ENCODE measurements at places on chromosomes 12 and 14.

GRCh38 chr12:87671757-87672156, 357.4 kb downstream of the C12orf50 start:
- DNase-seq, result no peak

GRCh38 chr12:110913119-110914056, 7.0 kb downstream of the MYL2 start:
- no peak for DNase-seq

DNA sequence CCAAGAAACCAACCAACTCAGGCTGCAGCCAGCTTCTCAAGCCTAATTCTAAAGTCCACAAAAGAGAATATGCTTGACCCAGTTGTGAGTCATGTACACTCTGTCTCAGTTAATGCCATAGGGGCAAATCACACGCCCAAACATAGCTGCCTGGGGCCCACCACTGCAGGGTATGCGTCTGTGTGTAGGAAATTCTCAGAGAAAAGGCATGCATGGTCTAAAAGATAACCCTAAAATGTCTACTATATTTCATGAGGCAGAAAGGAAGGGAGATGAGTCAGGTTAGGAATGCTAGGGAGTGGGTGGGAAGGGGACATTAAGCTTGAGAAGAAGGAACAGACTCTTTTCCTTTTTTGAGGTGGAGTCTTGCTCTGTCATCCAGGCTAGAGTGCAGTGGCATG, 22.3 kb upstream of the SPTLC2 start:
- no peak for DNase-seq

- no peak for DNase-seq
These were observed 52.1 kb downstream of the GALNT4 start for GRCh38 chr12:89472508-89472907.

DNA sequence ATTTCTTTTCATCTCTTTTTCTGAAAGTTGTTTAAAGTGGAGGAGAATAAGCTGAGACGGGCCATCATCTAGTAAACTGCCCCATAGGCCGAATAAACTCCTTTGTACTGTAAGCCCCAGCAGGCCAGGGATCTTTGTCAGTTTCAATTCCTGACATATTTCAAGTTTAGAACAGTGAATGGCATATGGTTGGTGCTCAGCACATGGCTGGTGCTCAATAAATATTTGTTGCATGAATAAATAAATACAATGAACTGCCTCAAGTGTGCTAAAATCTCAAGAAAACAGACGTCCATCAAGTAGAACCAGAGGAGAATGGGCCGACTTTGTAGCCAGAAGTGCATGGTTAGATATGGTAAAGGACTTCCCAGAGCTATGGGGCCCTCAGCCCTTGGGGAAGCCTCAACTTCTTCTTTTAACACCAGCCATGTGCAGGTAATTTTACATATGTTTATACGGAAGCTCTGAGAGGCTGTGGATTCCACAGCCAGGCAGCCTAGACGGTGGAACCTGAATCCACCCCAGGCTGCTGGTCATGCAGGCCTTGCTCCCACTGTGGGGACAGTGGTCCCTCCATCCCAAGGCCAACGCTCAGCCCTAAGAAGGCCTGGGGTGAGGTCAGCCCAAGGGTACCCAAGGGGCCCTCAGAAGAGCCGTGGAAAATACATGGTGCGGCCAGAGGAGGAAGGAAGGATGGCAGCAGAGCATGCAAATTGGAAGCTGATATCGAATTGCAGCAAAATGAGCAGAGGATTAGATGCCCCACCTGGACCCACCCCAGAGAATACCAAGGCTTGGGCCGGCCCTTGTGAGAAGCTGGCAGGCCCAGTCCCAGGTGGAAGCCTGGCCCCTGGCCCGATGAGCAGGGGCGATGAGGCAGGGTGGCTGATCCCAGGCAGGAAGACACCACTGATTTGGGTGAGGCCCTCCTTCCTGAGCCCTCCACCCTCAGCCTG, 8.7 kb upstream of the AQP2 start:
- DNase-seq, result no peak

All from activated effector memory CD4-positive, alpha-beta T cell treated with Interleukin-2 at 50 U/mL for 16 hours (primary cell).